Pancreas (tissue), 10 donors: ENCODE measurements at places on chromosomes 4 and X. TPM values are rescaled to one million over a fixed set of nuclear protein-coding genes. Genes with fewer than 3 reads are reported as not detected.

DNA sequence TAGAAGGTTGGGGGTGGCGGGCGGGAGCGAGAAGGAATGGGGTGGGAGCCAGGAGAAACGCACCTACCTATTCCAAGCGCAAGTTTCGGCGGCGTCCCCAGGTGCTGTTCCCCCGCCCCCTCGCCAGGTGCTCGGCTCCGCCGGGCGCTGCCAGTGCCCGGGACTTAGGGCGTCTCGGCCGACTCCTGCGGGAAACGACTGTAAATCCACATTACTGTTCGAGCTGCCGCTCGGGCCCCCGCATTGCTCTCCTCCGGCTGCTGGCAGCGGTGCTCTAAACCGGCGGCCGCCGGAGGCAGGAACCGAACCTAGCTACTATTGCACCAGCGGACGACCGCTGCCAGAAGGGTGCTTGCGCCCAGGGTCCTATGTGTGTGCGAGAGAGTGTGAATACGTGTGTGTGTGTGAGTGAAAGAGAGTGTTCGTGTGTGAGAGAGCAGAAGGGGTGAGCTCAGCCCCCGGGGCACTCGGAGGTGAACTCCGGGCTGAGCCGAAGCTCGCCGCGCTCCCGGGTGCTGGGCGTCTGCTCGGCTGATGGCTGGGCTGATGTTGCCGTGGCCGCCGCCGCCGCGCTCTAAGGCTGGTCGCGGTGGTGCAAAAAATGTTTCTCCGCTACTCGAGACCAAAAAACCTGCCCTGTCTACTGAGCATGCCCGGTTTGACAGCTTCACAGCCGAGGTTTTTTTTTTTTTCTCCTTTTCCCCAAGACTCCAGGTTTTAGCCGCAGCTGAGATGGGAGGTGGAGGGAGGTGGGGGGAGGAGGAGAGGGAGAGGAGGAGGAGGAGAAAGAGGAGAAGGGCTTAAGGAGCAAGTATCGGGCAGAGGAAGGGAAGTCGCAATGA, 115.7 kb upstream of the TEX13C start:
- DNase-seq: no peak

DNA sequence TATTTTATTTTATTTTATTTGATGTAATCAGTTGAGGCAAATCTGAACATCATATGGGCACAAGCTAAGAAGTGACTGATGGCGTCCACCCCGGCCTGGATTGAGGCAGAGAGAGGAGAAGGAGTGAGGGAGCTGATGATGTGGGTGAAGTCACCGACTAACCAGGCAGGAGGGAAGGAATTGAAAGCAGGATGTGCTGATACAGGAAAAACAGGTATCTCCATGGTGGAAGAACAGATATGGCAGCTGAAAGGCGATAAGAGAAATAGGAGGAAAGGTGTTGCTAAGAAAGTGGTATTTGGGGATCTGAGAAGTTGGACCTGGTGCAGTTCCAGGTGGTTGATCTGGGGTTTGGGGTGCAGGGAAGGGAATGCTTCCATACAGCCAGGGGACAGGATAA, 37.6 kb upstream of the GYPB start:
- DNase-seq: no peak

- DNase-seq: no peak
These were observed 58.0 kb upstream of the CHRDL1 start for GRCh38 chrX:110853610-110854009.

Gene FAM9B
- total RNA-seq: not detected
